ENCODE measurements at places on chromosomes 13 and 19.
A peak's percentile ranks its signal among the peaks of the same experiment; 100 is the strongest.

- no peak for DNase-seq
Observed at GRCh38 chr19:9156304-9156703, 16.1 kb downstream of the ZNF317 start.

GRCh38 chr19:3392480-3392879 lies 26.1 kb downstream of the NFIC start:
- DNase-seq: no peak

DNA sequence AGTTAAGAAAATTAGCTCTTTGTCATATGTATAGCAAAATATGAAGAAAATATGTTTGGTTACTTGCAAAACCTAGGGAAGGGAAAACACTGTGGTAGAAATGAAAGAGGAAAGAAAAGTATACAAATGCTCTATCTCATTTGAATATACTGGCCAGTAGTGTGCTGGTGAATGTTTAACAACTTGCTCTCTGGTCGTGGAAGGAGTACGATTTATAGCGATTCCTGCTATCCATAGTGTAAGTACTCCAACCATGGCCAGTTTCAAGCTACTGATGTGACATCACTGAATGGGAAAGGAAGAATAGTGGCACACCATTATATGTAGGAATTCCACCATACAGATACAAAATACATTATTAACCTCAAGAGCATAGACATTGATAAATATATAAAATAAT lies 9.3 kb downstream of the BORA start:
- no peak for DNase-seq

GRCh38 chr19:18896421-18896841 lies 473 bp upstream of the CERS1 start:
- no peak for DNase-seq

DNA sequence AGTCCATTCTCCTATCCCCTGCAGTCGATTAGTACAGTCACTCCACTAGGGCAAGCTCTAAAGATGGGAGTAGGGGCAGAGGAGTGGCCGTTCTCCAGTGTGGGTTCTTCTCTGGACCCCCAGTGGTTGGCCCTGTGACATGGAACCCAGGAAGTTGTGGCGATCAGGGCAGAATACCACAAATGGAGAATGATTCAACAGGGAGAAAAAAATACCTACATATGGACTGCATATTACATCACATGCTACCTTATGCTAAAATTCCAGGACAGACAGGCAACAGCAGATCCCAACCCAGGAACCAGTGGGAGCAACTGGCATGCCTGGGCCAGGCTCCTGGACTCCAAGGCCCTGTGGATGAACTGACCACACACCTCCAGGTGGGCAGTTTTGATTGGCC lies 20.4 kb downstream of the POU2F2 start:
- DNase-seq: peak; percentile 90

- DNase-seq: no peak
Observed at GRCh38 chr13:30872276-30872594, 33.8 kb upstream of the MEDAG start.

- DNase-seq: peak; percentile 88
Observed at GRCh38 chr19:55549500-55550320, 4.4 kb upstream of the SBK3 start.

GRCh38 chr13:63041640-63042414 lies 1626.2 kb upstream of the PCDH20 start:
- peak; percentile 22 for DNase-seq

- DNase-seq: no peak
Observed at GRCh38 chr19:46241626-46242025, 12.1 kb downstream of the IGFL1 start.

DNA sequence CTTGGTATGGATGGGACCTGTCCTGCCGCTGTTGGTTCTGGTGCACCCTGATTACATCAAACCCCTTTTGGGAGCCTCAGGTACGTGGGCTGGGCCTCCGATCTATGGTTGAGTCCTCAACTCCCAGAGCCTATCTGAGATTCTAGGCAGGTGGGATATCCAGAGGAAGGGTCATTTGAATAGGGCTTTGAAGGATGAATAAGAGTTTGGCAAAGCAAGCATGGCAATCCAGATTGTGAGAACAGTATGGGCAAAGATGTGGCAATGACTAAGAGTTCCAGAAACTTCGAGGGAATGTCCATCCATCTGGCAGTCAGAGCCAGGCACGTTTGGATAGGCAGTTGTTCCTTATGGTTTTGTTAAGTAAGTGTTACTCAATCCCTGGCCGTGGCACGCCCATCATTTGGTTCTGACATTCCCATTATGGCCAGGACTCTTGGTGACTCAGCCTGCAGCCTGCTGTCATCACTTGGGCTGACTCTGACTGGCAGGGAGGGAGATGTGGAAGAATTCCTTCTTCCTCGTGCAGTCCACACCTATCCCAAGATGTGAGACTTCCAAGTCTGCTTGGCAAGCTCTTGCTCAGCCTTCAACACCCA lies 21.5 kb downstream of the CYP4F22 start:
- DNase-seq: no peak

DNA sequence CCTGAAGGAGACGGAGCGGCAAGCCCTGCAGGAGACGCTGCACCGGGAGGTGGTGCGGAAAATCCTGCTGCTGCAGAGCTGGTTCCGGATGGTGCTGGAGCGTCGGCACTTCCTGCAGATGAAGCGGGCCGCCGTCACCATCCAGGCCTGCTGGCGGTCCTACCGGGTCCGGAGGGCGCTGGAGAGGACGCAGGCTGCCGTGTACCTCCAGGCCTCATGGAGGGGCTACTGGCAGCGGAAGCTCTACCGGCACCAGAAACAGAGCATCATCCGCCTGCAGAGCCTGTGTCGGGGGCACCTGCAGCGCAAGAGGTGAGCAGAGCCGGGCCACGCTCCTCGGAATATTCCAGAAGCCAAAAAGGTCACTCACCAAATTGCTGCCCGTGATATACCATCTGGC lies 22.4 kb upstream of the USE1 start:
- DNase-seq: no peak

DNA sequence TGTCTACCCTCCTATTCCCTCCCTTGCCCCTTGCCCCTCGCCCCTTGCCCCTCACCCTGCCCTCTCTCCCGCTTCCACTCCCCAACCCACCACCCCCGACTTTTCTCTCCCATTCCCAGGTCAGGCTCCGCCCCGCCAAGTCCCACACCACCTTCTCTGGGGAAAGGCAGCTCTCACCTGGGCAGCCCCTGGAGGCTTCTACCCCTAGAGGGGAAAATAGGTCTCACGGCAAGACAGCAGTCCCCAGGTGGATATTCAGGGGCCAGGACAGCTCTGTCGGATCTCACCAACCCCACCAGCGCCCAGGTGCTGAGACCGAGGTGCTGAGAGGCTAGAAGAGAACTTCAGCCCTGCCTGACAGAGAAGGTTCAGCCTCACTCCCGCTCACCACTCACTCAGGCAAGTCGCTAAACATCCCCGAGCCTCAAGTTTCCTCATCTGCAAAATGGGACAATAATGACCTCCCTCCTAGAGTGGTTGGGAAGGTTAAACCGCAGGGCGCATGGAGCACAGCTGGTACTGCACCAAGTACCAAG lies 1.4 kb upstream of the ERFL start:
- no peak for DNase-seq

- DNase-seq: no peak
Observed at GRCh38 chr19:43638214-43638994, 1.2 kb downstream of the CADM4 start.

DNA sequence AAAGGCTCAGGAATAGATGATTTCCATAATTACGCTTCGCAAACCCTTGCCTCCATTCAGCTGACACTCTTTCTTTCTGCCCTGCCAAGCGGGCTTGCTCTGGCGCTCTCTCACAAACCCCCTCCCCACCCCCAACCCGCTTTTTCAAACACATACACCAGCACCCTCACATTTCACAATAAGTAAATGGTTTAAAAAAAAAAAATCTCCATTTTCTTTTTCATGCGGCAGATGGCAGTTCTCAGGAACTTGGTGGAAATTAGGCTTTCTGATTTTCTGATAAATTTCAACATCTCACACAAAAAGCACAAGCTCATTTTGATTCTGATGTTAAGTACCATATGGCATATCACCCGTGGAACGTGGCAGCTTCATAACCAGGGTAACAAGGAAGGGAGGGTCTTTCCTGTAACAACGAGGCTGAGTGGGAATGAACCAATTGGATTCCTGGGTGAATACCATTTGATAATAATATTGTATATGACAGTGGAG lies 43.8 kb downstream of the C13orf42 start:
- no peak for DNase-seq

GRCh38 chr13:72570019-72570418 lies 157.4 kb downstream of the MZT1 start:
- no peak for DNase-seq

DNA sequence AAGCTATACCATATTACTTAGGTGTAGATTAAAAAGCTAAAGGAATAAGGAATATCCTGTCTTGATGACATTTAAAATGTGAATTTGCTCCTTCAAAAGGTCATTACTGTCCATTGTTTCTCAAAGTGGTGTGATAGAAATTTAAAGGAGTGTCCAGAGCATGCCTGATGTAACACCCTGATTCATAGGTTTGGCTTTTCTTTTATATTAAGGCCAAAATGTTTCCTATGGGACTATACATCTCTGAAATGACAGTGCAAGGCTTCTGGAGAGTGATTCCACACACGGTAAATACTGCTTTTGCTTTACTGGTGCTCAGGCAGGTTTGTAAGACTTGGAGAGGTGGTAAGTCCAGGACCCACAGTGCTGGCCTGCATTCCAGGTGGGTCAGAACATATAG lies 289.9 kb downstream of the RFC3 start:
- DNase-seq: peak; percentile 75

GRCh38 chr19:9039728-9040127 lies 29.5 kb upstream of the MUC16 start:
- no peak for DNase-seq

DNA sequence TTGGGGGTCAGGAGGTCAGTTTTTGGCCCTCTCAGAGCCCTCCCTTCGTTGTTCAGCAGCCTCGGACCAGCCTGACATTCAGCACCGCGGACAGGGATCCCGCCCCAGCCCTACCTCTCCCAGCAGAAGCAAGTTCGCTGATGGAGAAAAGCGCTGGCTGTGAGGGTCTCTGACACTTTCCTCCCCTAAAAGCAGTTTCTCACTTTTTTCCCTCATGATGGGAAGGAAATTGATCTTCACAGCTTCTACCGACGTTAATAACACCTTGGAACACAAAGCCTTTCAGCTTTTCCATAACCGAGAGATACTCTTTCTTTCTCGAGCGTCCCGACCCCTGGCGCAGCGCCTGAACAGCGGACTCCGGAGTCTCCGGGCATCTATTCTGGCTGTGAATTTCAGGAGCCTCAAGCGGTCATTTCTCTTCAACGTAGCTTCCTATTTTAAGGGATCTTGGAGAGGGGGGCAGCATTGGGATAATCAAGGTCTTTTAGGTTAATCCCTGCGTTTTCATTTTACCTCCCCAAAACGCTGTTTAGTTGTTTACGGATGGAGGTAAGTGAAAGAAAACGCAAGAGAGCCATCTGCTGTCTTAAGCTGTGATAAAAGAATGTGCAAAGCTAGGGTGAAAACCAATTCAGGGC lies 467.2 kb downstream of the ITGBL1 start:
- DNase-seq: peak; percentile 16

DNA sequence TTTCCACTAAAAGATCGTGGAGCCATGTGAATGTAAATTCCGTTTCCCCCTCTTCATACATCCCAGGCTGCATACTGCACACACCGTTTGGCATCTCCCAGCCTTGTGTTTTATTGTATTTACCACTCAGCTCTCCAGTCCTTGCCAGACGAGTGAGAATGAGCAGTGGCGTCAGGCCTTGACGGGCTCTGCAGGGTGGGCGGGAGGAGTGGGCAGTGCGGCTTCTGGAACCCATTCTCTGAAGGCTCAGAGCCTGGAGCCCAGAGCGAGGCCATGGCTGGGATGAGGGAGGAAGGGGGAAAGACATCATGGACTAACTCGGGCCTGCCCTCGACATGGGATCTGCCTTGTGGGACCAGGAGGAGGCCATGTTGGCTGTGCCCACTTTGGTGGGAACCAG lies 25.1 kb downstream of the BICRA start:
- DNase-seq: no peak

- DNase-seq: no peak
Observed at GRCh38 chr13:47757466-47758080, 243.5 kb downstream of the SUCLA2 start.

DNA sequence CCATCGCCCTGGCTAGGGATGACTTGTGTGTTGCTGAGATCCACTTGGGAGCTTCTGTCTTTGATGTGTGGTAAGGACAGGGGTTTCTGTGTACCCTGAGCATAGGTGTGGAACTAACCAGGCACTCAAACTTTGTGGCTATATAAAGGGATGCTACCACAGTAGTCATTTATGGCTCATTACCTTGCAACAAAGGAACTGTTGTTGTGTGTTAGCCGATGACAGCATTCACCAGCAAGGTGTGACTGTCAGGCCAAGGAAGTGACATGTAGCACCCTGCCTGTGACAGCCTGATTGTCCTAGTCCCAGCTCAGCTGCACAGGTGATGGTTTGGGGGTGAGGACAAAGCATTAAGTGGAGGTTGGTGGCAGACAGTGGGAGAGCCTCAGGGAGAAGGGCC lies 73.6 kb downstream of the COG3 start:
- no peak for DNase-seq

DNA sequence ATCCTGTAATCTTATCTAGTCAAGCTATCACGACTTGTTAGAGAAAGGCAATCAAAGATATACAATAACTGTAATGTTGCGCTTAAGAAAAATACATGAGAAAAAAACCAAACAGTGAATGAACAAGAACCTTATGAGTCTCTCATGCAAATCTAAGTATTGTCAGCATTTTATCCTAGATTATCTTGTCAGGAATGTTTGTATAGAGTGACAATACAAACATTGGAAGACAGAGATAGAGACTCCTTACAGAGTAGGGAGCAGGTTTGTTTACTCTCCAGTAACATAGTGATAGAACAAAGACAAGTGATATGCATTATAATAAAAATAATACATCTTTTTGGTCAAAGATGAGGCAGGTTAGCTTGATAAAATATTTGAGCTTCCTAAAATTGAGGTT lies 444.8 kb downstream of the SLITRK5 start:
- no peak for DNase-seq

- DNase-seq: no peak
Observed at GRCh38 chr19:8248348-8249328, 39.5 kb downstream of the CERS4 start.

DNA sequence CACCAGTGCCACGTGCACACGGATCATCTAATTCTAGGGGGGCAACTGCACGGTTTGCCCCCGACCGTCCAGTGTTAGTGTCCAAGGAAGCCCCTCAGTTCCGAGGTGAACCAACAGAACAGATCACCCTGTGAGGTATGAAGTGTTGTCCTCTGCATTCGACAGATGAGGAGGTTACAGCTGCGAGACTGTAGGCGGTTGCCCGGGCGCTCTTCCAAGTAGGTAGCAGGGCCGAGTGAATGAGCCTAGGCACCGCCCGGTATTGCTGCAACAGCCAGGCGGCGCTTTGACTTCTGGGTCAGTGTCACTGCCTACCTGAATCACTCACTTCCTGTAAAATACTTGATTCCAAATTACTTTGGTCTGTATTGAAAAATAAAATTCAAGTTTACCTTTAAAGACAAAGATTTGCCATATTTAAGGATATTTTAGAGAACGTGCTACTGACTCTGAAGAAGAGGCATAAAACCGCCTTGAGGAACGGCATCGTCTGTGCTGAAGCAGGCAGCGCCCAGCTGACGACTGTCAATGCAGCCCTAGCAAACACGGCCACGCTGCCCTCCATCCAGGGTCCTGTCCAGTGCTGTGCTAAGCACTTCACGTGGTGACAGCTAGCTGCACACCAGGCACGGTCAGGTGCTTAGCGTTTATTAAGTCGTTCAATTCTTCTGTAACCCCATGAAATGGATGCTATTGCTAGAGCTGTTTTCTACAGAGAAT lies 19.3 kb upstream of the RASA3 start:
- DNase-seq: no peak

- DNase-seq: peak; percentile 42
Observed at GRCh38 chr19:49553451-49554271, 25.9 kb downstream of the RCN3 start.

Data from fibroblast of upper back skin (primary cell).